Stimulated activated CD8-positive, alpha-beta memory T cell treated with anti-CD3 and anti-CD28 coated beads, Interleukin-4, amount 100 ng/mL, for 4 hours (primary cell): ENCODE measurements at places on chromosomes 3 and 15.

DNA sequence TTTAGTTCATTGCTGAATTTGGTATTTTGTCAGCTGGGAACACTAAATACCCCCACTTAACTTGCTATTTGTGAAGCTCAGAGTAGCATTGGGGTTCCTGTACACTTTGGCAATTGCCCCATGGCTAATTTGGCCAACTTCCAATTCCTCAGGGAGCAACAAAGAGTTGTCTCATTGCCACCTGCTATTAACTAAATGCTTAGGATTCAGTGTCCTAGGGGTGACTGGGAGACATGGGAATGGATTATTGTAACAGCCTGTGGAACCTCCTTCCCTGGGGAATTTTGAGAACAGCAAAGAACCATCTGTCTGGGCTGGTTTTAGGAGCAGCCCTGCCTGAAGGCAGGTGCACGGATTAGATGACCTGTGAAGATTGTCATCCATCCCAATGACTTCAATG, 437.4 kb upstream of the TPRG1 start:
- DNase-seq: no peak

DNA sequence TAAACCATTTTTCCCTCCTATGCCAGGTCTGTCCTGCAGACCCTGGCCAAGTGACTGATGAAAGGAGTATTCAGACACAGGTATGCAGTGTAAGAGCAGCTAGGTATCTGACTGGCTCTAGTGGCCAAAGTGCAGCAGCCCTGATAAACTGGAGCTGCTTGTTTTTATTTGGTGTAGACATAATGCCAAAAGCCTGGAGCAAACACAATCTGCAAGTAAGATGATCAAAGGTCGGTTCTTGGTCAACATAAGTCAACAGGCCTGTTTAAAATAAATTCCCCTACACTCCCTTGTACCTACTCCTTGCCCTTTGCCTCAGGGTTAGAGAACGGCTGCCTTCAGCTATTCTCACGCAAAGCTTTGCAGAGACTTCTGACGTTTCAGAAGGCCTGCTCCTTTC, 1003.1 kb downstream of the ZPLD1 start:
- DNase-seq: no peak

- no peak for DNase-seq
Measured at GRCh38 chr15:59406446-59406845, 31.5 kb upstream of the FAM81A start.

GRCh38 chr3:136396916-136397315, 146.8 kb downstream of the PCCB start:
- DNase-seq: no peak

- DNase-seq: no peak
Measured at GRCh38 chr3:71104121-71104541, 479.4 kb downstream of the FOXP1 start.

DNA sequence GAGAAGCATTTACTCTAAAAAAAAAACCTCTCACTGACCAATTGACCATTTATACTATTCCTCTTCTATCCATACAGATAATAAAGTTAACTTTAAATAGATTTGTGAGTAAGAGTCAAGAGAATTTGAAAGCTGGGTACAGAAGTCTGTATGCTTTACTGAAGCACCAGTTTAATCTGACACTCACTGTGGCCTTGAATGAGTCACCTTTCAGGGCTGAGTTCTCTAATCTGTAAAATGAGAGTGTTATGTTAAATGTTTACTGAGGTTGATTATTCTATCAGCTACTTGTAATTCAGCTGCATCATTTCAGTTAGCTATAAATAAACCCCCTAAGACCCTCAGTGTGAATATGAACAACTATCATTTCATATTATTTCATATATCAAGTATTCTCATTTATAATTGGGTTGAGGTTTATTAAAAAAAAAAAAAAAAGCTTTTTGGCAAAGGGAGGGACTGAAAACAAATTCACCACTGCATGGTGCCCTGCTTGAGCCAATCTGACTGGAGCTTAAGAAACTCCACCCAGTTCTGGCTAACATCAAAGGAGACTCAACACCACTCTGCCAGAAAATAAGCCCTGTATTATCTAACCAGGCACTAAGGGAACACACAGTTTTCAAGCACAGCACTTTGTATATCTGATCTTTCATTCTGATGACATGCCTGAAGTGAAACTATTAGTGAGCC, 2.8 kb downstream of the MAP4 start:
- DNase-seq: no peak

DNA sequence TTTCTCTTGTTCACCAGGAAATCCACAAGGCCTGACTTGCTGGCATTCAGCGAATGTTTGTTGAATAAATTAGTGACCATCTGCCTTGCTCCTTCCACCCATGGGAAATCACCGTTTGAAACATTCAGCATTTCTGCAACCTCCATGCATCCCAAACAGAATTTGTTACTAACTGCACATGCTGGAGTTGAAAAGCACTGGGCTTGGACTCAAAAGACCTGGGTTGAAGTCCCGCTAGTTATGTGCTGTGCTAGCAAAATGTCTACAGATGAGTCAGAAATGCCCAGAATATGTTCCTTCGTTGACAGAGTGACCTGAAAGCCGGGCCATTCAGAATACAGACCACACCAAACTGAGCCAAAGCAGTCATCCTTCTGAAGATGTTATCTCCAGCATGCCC, 144.6 kb downstream of the ALDH1A2 start:
- no peak for DNase-seq
